ENCODE measurements at places on chromosomes 2 and 18.
A peak's percentile ranks its signal among the peaks of the same experiment; 100 is the strongest.

GRCh38 chr2:85663594-85664565 is 4.1 kb downstream of the SFTPB start:
- no peak for DNase-seq

GRCh38 chr2:223113161-223113560 is 61.2 kb downstream of the KCNE4 start:
- DNase-seq: no peak

GRCh38 chr2:108571286-108571685 is 37.0 kb downstream of the LIMS1 start:
- no peak for DNase-seq

DNA sequence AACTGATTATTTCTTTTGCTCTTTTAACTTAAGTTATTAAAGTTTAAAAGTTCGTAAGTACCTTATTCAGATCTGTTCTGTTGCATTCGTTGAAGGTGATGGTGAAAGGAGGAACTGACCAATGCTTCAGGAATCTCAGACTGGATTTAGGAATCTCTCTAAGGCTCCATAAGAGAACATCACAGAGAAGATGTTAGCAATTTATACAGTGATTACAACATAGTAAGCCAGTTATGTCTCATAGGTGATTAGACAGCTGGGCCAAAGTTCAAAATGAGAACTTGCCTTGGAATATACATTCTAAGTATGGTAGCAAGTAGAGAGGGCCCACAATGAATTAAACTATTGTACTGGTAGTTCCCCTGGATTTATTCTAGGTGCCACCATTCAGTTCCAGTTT is 3.2 kb downstream of the MARS2 start:
- DNase-seq: no peak

- DNase-seq: peak; percentile 23
These were observed 161.6 kb upstream of the TRIB2 start for GRCh38 chr2:12555012-12555645.

DNA sequence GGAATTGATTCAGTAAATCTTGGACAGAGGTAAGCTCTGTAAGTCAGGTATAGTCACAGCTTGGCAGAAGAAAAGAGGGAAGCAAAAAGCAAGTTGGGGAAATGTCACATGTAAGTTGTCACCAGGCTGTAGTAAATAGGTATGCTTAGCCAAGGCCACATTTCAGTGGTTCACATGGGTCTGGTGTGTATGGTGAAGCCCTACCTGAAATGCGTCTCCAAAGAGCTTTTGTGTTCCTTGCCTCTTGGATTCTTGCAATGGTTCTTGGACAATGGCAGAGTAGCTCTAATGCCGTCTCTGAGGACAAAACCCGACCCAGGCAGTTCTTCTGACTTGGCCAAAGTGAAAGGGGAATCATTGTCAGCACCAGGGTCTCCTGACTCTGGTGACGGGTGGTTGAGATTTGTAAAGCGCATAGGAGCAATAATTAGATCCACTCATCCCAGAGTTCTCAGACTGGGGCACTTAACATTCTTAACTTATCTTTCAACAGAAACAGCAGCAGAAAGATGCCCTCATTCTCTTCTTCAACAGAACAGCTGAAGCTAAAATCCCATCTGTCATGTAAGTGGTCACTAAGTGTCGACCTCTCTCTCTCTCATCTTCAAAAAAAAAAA is 34.4 kb upstream of the RPL37A start:
- DNase-seq: no peak

DNA sequence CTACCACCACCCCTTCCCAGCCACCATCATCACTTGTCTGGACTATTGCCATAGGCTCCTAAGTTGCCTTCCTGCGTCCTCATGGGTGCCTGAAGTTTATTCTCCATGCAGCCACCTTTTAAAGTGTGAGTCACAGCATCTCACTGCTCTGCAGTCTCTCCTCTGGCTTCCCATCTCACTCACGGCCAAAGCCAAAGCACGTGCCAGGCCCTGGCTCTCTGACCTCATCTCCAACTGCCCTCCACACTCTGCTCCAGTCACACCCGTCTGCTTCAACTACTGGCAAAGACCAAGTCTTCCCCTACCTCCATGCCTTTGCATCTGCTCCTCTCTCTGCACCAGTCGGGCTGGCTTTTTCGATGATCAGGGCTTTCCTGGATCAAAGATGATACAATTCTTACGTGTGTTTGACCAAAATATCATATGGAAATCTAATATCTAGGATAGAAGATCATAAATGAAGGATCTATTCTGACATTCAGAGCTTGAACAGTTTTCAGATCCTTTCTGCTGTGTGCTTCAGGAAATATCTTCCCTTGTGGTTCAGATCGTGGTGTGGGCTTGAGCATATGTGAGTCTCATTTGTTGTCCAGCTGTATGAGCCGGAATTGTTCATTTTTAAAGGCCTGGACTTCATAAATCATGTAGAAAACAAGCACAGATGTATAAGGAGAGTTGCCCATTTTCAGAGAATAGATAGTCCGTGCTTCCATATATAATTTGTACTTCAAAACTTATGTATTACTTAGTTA is 175.6 kb downstream of the PRKCE start:
- no peak for DNase-seq

- peak; percentile 92 for DNase-seq
These were observed 7.1 kb upstream of the TGIF1 start for GRCh38 chr18:3442919-3443318.

DNA sequence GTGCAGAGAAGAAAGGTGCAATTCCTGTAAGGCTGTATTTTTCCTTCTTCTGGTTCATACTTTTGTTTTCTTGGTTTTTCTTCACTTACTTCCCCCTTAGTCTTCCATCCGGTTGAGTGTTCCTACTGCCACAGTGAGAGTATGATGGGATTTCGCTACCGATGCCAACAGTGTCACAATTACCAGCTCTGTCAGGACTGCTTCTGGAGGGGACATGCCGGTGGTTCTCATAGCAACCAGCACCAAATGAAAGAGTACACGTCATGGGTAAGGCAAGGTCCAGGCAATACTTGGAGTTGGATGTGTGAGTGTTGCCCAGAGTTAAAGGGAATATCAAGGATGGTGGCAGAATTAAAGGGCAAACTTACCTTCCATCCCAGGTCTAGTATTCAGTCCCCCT is 108.0 kb downstream of the DTNA start:
- DNase-seq: no peak

DNA sequence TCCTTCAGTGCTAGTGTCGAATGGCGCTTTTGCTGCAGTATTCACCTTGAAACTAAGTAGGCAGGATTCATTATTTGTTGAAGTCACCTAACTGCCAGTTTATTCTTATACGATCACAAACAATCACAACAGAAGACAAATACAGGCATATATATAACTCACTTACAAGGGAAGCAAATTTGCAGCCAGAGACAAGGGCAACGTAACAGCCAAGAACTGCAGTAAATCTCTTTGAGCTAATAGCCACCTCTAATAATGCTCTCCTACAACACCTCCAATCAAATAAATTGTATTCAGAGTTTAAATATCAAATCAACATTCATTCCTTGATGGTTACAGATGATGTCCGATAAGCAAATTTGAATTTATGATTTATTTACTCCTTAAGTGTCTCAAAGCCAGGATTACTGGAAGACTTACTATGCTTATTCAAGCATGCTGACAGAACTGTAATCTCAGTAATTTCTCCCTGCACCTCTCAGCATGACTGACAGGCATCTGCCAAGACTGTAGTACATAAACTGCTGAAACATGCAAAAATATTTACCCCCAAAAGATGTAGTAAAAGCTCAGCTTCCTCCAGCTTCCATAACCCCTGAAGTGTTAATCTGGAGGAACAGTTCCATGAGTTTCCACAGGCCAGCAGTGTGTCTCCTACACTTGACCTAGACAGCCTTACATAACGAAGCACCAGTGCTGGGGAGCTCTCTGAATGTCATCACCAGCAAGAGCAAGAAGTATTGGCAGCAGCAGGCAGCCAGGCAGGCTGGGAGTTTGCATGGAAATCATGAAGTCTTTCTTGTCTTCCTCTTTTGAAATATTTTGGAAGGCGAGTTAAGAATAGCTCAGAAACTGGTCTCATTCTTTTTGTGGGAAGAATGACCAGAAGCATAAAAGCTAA is 20.9 kb upstream of the SCN1A start:
- DNase-seq: no peak

DNA sequence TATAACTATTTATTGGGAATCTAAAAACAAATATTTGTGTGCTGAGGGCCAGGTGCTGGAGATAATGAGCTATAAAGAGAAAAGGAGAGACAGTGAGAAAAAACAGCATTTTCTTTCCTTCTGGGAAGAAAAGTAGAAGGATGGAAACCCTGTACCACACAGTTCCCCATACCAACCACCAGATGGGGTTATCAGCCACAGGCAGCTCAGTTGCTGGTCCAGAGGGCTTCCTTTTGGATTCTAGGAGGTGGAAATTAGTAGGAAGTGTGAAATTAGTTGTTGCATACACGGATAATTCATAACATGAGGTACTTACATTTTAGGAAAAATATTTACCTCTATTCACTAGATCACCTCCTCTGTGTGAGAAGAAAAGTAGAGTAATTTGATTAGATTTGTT is 237.0 kb upstream of the FOSL2 start:
- peak; percentile 28 for DNase-seq

DNA sequence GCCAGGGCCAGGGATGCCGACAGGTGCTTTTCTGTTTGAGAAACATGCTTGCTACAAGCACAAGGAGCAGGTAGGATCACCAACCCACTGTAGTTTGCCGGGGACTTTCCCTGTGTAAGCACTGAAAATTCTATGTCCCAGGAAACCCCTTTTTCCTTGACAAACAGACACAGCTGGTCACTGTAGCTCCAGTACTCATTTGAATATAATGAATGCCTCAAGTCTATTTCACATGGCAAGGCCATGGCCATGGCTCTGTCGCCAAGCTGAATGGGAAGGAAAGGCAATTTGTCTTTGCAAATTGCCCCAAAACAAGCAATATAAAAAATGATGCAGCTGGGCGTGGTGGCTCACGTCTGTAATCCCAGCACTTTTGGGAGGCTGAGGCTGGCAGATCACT is 49.6 kb upstream of the IGFBP2 start:
- DNase-seq: no peak

DNA sequence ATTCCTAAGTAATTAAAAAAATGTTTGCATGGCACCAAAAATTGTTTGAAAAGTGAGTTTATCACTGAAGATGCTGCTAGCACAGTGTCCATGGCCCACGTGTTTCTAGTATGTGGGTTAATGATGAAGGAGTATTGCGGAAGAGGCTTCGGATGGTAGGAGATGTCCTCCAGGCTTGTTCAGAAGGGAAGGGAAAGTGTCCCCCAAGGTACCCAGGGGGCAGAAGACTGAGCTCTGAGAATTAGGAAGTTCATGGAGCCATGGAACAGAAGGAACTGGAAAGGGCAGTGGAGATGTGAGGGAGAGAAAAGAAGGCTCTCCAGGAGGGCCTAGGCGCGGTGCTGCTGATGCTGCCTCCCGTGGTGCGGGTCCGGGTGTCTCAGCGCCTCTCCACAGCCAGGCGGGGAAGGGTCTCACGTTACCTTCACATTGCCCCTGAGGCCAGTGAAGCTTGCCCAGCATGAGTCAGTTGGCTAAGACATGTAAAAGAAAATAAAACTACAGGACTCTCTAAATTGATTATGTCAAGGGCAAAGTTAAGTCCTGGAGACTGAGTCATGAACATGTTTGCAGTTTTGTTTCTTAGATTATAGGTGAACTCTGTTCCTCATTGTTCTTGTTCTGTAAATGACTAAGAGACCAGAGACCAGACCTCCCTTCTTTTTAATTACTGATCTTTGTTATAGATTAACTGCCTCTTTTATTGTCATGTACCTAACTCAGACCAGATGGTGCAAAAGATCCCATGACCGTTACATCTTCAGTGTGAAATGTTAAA is 89.0 kb downstream of the MTCL1 start:
- peak; percentile 52 for DNase-seq

DNA sequence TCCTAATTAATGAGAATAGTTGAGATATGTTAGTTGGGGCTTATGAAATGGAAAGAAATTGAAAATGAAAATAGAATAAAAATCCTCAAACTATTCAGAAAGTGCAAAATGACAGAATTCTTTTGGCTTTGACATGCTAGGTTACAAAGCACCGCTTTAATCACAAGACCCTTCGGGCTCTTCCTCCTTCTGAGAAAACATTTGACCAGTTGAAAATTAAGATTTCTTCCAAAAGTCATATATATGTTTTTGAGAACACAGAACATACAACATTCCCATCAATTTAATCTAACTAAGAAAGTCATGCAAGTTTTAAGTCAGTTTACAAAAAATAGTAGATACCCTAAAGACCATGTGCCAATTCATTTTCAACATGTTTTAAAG is 2.2 kb upstream of the SLC40A1 start:
- DNase-seq: peak; percentile 50

DNA sequence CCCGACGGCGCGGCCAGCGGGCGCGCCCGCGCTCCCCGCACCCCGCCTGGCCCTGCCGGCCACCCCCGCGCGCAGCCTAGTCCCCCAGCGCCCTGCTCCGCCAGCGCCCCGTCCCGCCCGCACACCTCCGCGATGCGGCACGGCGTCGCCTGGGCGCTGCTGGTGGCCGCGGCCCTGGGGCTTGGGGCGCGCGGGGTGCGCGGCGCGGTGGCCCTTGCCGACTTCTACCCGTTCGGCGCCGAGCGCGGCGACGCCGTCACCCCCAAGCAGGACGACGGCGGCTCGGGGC is 232 bp downstream of the SNED1 start:
- no peak for DNase-seq
